Activated T-helper 1 cell treated with anti-CD3 and anti-CD28 coated beads, Interleukin-12 subunit alpha, Interleukin-12 subunit beta, Interleukin-2, Interleukin-4 antibody, amounts not matched to agents 30 ng/mL and 10 ng/mL and 1 ng/mL, durations not matched to agents 14 hours and 24 hours and 36 hours (primary cell): ENCODE measurements at places on chromosomes 5 and 9.

- no peak for DNase-seq
These were observed 18.0 kb downstream of the RXRA start for GRCh38 chr9:134344068-134344799.

DNA sequence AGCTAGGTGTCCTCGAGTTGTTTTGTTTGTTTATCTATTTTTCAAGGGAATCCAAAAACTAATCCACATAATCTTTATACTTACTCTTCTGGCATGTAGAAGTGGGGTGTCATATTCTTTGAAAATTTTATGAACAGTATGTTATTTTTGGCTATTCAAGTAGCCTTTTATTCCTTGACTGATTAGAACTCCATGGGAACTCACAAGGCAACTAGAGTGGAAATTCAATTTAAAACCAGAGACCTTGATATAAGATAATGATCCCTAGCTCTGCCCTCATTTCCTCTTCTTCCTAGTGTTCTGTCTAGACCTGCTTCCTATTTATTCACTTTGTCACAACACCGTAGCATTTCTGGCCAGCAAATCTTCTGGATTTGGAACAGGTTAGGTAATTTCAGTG lies 1123.7 kb upstream of the C9orf72 start:
- DNase-seq: no peak

DNA sequence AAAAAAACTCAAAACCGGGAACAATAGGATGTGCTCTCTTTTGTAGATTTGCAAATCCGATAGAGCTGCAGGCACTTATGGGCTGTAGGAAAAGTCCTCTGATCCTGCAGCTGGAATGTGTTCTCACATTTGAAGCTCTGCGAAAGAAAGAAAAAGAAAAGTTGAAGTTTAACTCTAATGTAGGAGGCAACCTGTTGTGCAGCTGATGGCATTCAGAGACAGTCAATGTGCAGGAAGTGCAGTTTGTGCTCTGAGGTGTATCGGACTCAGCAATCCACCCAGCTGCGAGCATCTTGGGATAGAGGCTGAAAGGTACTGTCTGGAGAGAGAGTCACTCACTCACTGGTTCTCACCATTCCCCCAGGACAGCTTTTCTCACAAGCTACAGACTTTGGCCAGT lies 339.2 kb downstream of the AGTPBP1 start:
- DNase-seq: no peak

GRCh38 chr5:89313804-89314588 lies 431.0 kb upstream of the MEF2C start:
- no peak for DNase-seq
